ENCODE measurements at places on chromosomes 4 and X.

DNA sequence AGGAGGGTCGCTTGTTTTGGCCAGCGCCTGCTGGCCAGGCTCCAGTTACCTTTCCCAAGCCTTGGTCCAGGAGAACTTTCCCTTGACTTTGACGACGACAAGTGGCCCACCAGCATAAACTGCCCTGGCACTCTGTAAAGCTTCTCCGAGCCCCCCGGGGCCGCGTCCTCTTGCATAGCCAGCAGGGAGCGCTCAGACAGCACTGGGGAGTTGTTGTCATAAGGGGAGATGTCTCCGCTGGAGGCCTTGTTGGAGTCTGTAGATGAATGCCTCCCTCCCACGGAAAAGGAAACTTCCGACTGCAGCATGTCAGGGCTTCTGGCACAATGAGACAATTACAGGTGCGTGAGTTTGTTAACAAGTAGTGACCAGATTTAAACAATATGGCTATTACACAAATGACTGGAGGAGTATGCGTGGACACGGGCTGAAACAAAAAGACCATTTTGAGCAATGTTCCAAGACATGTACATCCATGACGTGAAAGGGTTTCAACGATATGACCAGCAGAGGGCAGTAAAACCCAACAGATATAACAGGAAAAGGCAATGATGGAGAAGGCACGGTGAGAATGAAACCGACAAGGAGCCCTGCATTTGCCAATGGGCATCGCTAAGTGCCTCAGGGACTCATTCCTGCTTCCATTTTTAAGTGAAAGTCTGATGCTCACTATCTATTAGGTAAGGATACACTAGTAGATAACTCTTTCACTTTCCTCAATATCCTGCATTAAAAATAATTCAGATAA, 33.0 kb downstream of the HCCS start:
- DNase-seq: peak; percentile 7

DNA sequence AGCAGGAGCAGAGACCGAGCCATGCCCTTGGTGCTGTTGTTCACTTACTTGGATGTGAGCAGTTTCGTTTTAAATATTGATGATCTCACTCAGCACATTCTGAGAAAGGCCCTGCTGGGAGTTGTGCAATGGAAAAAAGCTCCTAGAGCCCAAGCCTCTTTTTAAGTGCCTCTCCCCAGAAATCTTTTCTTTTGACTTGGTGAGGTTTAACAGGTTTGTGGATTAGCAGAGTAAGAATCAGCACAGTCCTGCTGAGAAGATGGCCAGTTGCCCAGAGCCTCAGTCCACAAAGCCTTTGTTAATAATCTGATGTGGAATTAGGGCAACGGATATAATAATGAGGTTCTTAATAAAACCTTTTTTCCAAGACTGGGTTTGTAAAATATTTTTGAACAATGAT, 157.5 kb upstream of the ATP6AP2 start:
- DNase-seq: no peak

GRCh38 chrX:71910643-71910985, at the start of gene NHSL2:
Gene NHSL2 (plus strand): TSS chrX:71910845.
- peak; percentile 19 for DNase-seq

GRCh38 chrX:73468376-73468775, 21.5 kb downstream of the CDX4 start:
- DNase-seq: no peak

GRCh38 chr4:19494961-19495360, 756.7 kb upstream of the SLIT2 start:
- no peak for DNase-seq

GRCh38 chrX:103248553-103248952, 6.4 kb downstream of the TCEAL8 start:
- no peak for DNase-seq

DNA sequence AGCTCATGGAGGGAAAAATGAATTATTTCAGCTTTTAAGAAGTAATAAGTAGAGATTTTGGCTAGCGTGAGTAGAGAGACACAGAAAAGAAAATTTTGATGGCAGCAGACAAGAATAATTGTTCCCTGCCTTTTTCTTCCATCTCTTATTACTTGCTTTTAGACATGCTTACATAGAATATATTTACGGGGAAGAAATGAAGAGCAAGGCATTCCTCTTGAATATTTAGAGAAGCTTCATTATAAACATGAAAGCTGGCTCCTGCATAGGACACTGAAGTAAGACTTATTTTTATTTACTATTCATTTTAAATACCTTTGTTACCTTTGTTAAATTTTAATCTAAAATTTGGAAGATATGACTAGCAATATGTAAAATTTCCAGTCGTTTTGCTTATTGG, 32.2 kb downstream of the DCK start:
- DNase-seq: no peak
